Osteocyte (in vitro differentiated cells): ENCODE measurements at places on chromosomes 3 and 15.
A peak's percentile ranks its signal among the peaks of the same experiment; 100 is the strongest.

DNA sequence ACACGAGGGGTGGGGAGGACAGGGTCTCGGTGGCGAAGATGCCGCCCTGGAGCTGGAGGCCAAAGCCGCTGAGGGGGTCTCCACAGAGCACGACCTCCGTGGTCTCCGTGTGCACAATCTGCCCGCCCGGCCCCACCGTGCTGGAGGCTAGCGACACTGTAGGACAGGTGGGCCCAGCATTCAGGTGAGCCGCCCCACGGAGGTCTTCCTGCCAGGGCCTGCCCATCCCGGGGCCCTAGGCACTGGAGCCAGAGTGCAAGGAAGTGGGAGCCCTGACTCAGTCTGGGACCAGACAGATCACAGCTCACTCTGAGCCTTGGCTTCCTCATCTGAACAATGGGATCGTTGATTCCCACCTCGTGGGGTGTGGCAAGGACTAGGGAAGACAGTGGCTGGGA lies 25.8 kb downstream of the GRIP2 start:
- DNase-seq: no peak

GRCh38 chr15:69699096-69699495 lies 246.5 kb downstream of the RPLP1 start:
- no peak for DNase-seq

DNA sequence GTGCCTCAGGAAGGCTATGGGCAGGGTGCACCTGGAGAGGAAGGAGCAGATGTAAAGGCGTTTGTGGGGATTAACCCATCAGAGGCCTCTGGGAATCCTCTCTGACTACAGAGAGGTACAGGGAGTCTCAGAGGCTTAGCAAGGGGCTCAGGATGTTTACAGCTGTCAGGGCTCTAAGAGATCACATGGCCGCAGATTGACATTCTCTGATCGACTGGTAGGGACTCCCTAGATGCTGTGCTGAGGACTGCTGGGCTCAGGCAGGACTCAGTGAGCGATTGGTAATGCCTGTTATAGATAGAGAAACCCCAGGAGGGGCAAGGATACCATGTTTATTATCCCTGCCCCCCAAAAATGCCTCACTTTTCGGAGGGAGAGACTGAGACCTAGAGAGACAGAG lies 103.5 kb downstream of the CORO2B start:
- DNase-seq: no peak

GRCh38 chr3:11996480-11996879 lies 7.7 kb upstream of the SYN2 start:
- no peak for DNase-seq

- no peak for DNase-seq
Measured at GRCh38 chr3:156445117-156446090, 109.5 kb downstream of the SSR3 start.

DNA sequence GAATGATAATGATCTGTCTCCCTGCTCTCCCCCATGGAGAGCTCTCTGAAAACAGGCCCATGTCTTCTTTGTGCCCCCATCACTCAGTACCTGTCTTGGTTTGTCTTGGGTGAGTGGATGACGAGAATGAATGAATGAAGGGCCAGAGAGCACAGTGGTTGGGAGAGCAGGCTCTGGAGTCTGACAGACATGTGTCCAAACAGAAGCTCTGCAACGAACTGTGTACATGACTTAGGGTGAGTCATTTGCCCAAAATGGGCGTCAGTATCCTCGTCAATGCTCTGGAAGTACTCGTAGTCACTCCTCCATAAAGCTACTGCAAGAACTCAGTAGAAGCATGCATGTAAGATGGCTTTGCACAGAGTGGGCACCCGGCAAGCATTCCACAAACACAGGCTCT lies 170.2 kb upstream of the TLE3 start:
- DNase-seq: no peak

GRCh38 chr3:21642433-21642832 lies 108.6 kb downstream of the ZNF385D start:
- no peak for DNase-seq

DNA sequence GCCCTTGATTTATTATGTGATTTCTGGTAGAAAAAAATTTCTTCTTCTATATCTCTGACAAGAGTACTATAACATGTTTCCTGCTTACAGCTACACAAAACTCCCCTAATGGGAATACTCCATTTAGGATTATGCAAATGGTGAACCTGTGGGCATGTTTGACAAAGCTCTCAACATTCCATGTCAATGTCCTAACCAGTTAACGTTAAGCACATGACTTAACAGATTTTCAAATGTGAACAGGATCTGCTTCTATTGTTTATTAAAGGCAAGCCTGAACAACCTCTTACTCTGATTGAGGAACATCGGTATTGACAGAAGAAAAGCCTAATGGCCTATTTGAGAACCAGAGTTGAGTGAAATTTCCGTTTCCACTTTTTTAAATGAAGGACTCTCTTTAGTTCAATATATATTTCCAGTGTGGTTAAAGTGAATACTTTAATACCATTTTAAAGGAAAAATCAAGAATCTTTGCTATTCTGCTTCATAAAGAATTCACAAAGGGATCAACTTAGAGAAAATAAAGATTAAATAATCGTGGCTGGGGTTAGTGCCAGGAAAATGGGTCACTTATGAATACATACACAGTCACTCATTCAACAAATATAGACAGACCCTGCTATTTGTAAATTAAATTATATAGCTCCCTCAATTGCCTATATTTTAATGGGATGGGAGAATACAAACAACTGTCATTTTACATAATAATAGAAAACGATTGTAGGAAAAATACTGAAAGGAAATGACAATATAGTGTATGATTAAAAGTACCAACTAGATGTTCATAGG lies 300.3 kb upstream of the CBLB start:
- no peak for DNase-seq

DNA sequence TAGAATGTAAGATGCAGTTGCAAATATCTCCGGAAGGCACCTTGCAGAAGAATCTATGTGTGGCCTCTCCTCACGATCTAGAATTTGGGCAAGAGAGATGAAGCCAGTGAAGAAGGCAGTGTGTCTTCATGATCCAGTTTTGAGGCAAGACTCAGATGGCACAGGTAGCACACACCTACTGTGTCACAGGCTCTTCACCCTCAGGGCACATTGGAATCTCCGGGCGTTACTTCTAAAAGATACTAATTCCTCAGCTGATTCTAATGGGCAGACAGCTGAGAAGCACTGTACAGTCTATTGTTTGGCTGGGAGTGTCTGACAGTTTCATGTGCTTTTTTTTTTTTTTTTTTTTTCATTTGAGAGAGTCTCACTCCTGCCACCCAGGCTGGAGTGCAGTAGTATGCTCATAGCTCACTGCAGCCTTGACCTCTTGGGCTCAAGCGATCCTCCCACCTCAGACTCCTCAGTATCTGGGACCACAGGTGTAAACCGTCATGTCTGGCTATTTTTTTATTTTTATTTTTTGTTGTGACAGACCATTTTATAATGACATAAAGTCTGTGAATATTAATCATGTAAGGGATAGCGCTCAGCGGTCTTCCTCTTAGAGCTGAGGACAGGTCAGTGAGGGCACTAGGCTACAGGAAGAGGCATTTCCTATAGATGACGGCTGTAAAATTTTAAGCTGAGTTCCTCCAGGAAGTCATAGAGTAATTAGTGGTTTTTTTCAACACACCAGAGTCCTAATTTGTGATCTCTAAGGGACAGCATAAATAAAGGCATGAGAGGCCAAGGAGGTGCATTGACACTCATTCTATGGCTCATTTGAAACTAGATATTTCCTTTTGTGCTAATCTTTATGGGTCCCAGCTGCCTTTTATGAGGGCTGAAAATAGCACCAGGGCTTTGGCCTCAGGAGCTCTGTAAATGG lies 4.0 kb downstream of the C3orf52 start:
- DNase-seq: no peak

GRCh38 chr3:116020989-116021388 lies 397.7 kb downstream of the GAP43 start:
- DNase-seq: no peak

DNA sequence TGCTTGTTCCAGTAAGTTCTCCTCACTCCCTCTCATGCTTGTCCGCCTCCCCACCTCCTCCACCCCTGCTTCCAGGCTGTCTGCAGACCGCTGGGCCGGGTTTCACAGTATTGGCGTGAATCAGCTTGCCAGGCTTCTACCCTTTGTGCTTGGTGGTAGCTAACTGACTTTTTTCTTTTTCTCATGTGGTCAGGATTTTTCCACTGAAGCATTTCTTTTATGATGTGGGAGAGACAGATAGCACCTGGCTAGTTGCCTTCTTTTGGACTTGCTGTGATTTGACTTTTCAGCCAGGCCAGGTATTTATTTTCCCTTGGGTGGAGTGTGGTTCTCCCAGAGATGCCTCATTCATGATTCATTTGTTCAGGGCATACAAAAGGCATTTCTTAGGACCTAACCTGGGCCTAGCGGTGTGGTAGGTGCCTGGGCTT lies 60.6 kb downstream of the ST6GAL1 start:
- DNase-seq: no peak

DNA sequence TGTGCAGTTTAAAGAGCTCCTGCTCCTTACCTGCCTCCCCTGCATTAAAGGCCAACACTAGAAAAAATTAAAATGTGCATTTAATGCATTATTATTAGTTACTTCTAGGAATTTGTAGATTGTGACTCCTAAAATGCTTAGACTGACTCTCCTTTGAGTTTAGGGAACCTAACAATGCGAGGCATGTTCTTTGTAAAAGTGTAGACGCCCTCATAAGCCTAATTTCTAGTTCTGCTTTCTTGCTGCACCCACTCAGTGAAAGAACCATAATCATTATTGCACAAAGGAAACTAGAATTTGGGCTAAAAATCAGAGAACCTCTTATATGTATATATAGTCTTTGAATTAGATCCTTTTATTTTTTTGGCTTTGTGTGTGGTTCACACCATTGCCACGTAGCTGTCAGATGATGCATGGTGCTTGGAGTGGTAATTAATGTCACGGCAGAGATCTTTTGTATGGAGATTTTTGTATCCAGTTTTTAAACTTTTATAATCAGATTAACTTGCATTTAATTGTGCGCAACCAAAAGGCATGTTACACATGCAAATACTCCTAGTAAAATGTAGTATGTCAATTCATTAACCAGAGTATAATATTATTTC lies 710 bp downstream of the ABHD10 start:
- no peak for DNase-seq

DNA sequence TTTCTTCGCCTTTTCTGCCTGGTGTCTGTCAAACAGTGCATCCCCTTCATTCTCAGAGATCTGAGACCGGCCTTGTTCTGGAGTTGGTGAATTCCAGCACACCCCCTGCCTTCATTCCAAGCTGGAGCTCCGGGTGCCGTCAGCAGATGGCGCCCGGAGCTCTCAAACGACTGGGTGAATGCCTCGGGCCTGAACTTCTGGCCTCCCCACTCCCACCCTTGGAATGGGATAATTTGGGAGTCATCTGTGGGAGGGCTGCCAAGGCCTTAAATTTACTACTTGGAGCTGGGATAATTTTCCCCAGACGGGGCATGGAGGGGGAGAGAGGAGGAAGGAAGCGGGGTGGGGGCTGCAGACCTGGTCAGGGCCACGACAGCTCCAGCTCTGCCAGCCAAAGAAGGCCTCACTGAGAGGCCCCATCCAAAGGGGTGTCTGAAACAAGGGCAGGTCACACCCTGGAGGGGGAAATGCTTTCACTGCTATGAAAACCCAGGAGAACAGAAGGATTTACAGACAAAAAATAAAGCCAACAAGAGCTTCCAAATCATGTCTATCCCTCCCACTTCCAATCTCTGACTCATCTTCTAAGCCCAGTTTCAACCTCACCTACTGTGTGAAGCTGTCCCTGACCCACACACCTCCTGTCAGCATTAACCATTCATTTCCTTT lies 187.9 kb downstream of the OPA1 start:
- no peak for DNase-seq

DNA sequence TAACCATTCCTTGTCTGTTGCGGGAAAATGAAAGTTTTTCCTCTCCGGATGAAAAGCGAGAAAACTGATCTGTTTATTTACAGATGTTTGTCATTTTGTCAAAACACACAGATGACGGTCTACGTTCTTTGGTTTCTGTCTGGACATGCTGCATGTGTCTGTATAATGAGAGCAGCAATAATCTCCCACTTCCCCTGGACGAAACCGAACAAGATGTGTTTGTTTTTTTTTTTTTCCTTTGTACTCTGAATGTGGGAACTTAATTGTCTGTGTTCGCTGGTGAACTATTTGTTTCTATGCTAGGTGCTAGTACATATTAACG lies 33.6 kb downstream of the PTPRG start:
- DNase-seq: no peak

GRCh38 chr3:51705276-51706020 lies 1.4 kb upstream of the GRM2 start:
- no peak for DNase-seq

- DNase-seq: peak; percentile 90
Measured at GRCh38 chr3:194250098-194251002, 100.8 kb downstream of the CPN2 start.

- no peak for DNase-seq
Measured at GRCh38 chr3:72974956-72975355, 21.7 kb upstream of the PPP4R2 start.

GRCh38 chr3:125143982-125144652 lies 68.4 kb downstream of the SLC12A8 start:
- DNase-seq: no peak

DNA sequence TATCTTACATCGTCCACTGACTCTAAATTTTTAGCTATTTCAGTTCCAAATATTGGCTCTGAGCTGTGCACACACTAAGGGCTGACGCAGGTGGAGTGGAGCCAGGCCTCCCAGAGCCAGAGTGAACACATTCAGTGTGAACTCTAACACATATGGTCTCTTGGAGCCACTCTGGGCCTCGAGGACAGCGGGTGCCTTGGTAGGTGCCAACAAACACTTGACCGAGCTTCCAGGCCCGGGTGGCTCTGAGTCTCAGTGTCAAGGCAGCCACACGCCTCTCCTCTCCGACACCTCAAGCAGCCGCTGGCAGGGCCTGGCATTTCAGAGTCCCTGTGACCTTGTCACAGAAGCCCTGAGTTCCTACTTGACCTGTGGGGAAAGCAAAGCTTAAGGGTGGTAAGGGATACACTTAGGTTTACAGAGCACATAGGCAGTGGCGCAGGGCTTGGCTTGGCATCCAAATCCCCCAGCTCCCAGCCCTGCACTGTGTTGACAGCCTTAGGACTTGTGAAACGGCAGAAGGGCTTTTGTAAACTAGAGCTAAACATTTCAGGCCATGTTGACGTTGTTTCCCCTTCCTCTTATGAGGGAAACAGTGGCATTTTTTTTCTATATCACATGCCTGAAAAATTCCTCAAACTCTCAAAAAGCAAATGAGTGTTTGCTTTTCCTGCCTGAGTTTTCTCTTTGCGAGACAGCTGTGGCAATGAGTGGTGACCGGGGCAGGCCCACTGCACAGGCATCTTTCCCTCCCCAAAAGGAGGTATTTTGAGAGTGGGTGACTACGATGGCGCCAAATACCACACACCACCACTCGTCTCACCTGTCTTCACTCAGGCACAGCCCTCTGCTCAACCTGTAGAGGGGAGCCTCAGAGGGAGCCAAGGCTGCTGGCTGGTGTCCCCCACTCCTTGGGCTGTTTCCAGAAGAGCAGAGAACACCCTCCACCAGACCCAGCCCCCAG lies 60.8 kb downstream of the DAPK2 start:
- no peak for DNase-seq

- no peak for DNase-seq
Measured at GRCh38 chr3:64685331-64685799, 2.4 kb downstream of the ADAMTS9 start.

- no peak for DNase-seq
Measured at GRCh38 chr3:46707601-46708011, 6.4 kb downstream of the TMIE start.
